Vein endothelial cell (primary cell): ENCODE measurements at places on chromosomes 4 and X. TPM values are rescaled to one million over a fixed set of nuclear protein-coding genes. Genes with fewer than 3 reads are reported as not detected.

GRIA2 gene
- total RNA-seq: not detected in 2 replicates

S100P gene
- not detected in 2 replicates for total RNA-seq

EXOSC9 gene
- 32.7 and 52.5 TPM in 2 replicates for total RNA-seq

MGARP gene
- total RNA-seq: 2.8 and 18.0 TPM in 2 replicates

DIPK2B gene
- 104 and 141 TPM in 2 replicates for total RNA-seq

ARMCX1 gene
- 23.8 and 26.2 TPM in 2 replicates for total RNA-seq
